ENCODE measurements at places on chromosomes 12 and 14.
A peak's percentile ranks its signal among the peaks of the same experiment; 100 is the strongest.

DNA sequence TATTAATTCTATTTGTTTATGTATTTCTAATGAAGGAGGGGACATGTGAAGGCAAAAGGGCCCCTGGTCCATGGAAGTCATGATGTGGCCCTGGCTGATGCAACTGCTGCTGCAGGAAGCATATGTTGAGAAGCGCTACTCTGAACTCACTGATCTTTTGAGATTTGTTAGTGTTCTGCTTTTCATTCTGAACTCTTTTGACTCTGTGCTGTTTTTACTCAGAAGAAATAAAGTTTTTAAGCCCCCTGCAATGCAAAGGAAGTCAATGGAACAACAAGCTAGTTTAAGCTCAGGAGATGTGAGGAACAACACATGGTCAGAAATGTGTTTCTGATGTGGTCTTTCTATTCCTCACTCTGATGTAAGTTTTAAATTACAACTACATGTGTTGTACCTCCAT, 88.9 kb upstream of the BTG1 start:
- DNase-seq = peak; percentile 51

- DNase-seq = no peak
These were observed 58.5 kb downstream of the CAPS2 start for GRCh38 chr12:75271576-75271975.

- no peak for DNase-seq
These were observed 4.9 kb upstream of the KRT5 start for GRCh38 chr12:52524898-52525591.

- DNase-seq = no peak
These were observed 157.0 kb downstream of the FLRT2 start for GRCh38 chr14:85686908-85687307.

DNA sequence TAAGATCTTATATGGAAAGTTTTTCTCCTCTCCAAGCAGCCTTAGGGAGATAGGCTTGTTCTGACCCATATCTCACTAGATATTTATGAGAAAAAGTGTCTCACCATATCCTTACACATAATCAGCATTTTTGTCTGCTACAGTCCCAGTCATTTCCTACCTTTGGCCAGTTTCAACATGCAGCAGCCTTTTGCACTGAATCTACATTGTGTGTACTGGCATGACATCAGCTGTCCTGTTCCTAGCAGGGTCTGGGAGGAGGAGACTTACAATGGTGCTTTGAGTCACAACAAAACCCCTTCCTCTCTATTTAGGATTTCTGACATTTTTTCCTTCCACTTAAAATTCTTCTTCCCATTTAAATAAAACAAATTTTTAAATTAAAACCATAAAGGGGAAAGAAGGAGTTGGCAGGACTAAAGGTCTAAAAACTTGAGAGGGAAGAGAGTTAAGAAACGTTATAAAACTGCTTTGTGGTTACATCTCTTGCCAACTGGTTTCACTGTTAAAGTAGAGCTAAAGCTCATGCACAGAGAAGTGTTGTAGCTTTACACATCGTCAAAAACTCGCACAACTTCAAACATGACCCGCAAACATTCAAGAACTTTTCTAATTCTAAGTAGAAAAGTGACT, 53.3 kb upstream of the CERS5 start:
- peak; percentile 55 for DNase-seq

DNA sequence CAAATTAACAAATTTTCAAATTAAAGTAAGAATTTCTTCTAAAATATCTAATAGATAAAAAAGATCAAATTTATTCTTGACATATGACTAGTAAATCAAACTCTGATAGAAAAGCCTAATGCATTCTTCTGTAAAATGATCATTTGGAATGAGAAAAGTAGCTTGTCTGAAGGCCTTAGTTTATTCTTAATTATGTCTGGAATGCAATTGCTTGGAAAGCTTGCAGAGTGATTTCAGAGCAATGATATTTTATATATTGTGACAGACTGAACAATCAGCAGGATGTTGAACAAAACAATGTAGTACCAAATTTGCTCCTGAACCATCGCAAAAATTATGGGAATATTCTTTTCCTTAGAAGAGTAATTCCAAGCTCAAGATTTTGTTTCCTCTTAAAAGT, 789.6 kb upstream of the NOVA1 start:
- DNase-seq = no peak

GRCh38 chr12:94980577-94980976, 22.9 kb downstream of the NDUFA12 start:
- DNase-seq = no peak

GRCh38 chr12:59046763-59047534, 126.6 kb upstream of the LRIG3 start:
- DNase-seq = no peak

GRCh38 chr12:106090591-106091445, 47.9 kb downstream of the NUAK1 start:
- peak; percentile 85 for DNase-seq

DNA sequence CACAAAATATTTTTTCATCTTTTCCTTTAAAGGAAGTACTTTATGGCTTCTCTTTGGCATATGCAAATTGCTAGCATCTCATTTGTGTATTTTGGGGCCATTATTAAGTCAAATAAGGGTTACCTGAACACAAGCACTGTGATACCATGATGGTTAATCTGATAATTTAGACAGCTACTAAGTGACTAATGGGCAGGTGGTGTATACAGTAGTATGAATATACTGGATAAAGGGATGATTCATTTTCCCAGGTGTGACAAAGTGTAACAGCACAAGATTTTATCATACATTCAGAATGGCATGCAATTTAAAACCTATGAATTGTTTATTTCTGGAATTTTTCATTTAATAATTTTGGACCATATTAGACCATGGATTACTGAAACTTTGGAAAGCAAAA, 27.2 kb upstream of the ANO4 start:
- no peak for DNase-seq

- no peak for DNase-seq
These were observed 51.3 kb downstream of the SSPN start for GRCh38 chr12:26246483-26247164.

Measured in osteoblast (primary cell).